Activated CD4-positive, CD25-positive, alpha-beta regulatory T cell treated with anti-CD3 and anti-CD28 coated beads, Interleukin-2, amount 50 U/mL, for 16 hours (primary cell): ENCODE measurements at places on chromosomes 13 and 19.

- DNase-seq, result no peak
These were observed at the start of gene CLDN10 for GRCh38 chr13:95552539-95553441. CLDN10 (plus strand) TSS chr13:95552720; CDS start chr13:95552754, 34 bp downstream.

GRCh38 chr13:25943081-25943480 lies 108.7 kb downstream of the SHISA2 start:
- DNase-seq, result no peak

- no peak for DNase-seq
These were observed 59.6 kb downstream of the RBM26 start for GRCh38 chr13:79346300-79346914.

- no peak for DNase-seq
These were observed 1.6 kb downstream of the SOHLH2 start for GRCh38 chr13:36212789-36213188.
